ENCODE measurements at places on chromosomes 5 and 9.

- DNase-seq, result no peak
Observed at GRCh38 chr9:102362470-102363132, 624.2 kb upstream of the GRIN3A start.

GRCh38 chr5:127227881-127228280 is 62.7 kb upstream of the MEGF10 start:
- no peak for DNase-seq

DNA sequence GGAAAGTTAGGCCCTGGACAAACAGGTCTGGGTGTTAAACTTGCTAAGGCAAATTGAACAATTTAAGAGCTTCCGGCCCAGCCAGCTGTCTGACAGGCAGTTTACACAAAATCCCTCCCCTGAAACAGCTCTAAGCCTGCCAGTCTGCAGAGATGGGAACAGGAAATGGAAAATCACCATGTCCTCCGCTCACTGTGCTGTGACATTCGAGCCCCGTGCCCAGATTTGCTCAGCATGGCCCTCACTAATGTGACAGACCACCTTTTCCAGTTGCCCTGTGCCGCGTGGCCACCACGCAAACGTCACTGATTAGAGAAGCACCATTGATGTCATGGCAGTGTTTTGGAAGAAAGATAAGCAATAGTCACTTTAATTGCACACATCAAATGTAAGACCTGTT is 41.0 kb downstream of the CCNJL start:
- no peak for DNase-seq

DNA sequence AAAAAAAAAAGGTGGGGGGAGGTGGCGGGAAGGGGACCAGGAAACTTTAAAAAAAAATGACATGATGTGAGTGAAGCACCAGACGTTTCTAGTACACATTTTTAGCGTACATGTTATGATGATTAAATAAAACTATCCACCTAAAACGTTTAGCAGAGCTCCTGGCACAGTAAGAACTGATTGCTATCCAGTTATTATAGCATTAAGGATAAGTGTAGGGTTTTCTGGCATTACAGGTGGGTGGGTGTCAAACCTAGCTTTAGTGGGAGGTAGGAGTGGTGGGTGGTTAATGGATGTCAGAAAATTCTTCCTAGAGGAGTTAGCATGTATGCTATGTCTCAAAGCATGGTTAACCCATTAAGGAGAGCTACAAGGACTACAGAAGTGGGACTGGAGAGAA is 2329.5 kb downstream of the MAT2B start:
- DNase-seq, result no peak

GRCh38 chr5:16799796-16800195 is 136.3 kb downstream of the MYO10 start:
- DNase-seq, result no peak

GRCh38 chr9:36827593-36827992 is 206.5 kb downstream of the PAX5 start:
- DNase-seq, result no peak

Measured in inflammatory macrophage treated with lipopolysaccharide for 1 hour (primary cell).